D721Med (cell line): ENCODE measurements at places on chromosomes 1 and 21.

DNA sequence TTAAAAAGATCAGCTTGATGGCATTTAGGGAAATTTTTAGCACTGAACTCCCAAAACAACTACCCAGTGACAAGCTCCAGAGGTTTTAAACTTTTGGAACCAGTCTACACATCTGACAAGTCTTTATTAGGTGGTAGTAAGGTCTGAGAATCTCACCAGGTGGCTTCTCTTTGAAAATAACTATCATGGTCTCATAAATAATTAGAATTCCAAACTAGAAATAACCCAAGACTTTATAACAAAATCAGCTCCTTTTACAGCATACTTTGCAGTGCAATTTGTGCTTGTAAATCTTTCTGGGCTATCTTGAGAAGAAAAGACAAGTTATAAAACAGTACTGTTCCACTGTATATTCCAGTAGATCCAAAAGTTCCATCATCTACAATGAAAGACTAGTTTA, 108.7 kb downstream of the LTN1 start:
- DNase-seq: no peak

GRCh38 chr1:77300566-77300965, 18.7 kb downstream of the AK5 start:
- DNase-seq: no peak

- no peak for DNase-seq
Observed at GRCh38 chr1:100279358-100279923, 13.4 kb downstream of the RTCA start.

- DNase-seq: no peak
Observed at GRCh38 chr1:160086456-160086892, 5.1 kb downstream of the KCNJ9 start.
